ENCODE measurements at places on chromosomes 12 and 14. TPM values are rescaled to one million over a fixed set of nuclear protein-coding genes. Genes with fewer than 3 reads are reported as not detected.

The MYH6 gene
- 0.23 TPM for polyA plus RNA-seq

DNA sequence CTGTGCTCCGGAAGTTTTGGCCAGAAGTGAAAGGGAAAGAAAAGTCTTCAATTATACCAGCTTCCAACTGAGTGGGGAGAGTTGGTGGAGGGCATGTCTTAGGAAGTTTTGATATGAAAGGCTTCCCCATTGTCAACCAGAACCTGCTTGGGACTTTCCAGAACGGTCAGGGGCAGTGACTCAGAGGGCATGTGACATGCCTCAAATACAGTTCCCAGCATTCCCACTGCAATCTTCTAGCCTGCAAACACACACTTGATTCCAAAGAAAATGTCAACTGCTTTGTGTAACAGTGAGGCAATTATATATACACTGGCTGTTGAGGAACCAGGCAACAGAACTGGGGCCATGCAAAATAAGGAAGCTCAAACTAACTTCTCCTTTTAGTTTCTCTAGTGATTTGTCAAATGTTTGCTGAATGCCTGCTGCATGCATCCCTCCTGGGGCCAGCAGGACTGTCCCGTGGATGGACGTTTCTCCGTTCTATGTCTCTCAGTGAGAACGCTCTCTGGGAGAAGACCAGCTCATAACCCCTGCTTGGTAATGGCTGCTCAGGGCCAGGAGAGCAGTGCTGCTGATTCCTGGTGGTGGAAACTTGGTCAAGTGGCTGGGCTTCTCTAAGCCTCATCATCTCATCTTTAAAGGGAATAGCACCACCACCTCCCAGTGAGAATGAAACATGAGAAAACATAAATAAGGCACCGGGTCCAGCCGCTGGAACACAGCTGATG lies 18.3 kb downstream of the SLC25A47 start:
- DNase-seq = no peak

The PTGER2 gene
- 6.6 TPM for polyA plus RNA-seq

The RARG gene
- 31.4 TPM for polyA plus RNA-seq

- peak; percentile 63 for DNase-seq
Measured at GRCh38 chr12:78096909-78097597, 266.4 kb downstream of the NAV3 start.

DNA sequence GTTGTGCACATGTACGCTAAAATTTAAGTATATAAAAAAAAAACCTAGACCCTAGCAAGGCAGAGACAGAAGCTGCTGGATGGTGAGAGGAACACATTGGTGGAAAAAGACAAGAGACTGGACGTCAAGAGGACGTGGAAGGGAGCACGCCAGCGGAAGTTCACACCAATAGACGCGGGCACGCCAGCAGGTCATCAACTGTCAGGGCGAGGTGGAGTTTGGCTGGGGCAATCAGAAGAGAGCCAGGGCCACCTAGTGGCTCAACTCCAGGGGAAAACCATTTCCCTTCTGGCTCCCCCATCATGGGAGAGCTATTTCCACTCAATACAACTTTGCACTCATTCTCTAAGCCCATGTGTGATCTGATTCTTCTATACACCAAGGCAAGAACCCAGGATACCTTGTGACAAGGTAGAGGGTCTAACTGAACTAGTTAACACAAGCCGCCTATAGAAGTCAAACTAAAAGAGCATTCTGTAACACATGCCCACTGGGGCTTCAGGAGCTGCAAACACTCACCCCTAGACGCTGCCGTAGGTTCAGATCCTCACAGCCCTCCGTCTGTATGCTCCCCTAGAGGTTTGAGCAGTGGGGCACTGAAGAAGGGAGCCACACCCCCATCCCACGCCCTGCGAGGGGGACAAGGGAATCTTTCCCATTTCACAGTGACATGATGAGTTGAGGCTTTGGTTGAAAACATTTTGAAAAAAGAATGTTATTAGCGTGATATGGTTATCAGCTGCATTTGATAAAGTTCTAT lies 702.7 kb downstream of the TMTC2 start:
- DNase-seq = no peak

- no peak for DNase-seq
Measured at GRCh38 chr12:119463211-119463926, 128.8 kb downstream of the CCDC60 start.

DNA sequence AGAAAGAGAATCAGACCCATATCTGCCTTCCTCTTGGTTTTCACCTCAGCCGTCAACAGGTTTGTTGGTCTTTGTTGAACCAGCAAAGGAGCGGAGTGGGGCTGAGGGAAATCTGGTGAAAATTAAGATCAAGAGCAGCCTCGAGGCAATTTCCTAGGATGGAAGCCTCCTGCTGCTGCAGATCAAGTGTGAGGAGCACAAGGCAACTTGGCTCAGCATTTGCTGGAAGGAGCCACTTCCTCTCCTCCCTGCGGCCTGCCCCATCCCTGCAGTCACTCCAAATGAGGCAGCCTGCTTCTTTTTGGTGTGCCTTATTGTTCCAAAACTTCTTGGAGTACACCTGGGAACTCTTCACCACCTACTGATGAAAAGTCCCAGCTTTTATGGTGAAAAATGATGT lies 4.9 kb downstream of the TC2N start:
- no peak for DNase-seq

The ARMH4 gene
- polyA plus RNA-seq = 72.1 TPM

The FOXN4 gene
- 1.8 TPM for polyA plus RNA-seq

The ALG10B gene
- 13.9 TPM for polyA plus RNA-seq

DNA sequence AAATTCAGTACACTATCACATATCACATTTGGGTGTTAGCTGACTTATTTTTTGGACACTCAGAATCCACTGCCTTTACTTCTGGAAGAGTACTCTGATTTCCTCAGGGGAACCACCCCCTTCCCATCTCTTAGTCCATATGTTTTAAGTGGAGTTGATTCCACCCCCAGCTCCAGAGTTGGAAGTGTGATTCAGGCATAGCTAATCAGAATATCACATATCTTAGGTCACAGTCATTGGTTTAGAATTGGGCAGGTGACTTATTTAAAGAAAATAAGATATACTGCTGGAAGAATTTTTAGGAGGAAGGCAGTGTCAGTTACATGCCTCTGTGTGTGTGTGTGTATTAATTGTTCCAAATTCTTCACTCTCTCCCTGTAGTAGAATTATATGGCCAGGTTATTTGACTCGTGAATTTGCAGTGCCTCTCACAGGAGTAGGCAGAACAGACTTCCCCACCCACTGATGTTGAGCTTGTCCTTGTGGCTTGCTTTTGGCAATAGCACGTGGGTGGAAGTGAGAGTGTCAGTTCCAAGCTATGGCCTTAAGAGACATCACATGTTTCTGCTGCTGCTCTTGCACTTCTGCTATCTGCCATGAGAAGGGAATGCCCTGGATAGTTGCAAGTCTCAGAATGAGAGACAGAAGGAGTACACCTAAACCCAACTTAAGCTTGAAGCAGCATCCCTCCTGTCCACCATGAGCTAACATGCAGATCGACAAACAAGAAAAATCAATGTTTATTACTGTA lies 6.4 kb upstream of the GAS2L3 start:
- DNase-seq = no peak

- no peak for DNase-seq
Measured at GRCh38 chr14:72685456-72685855, 208.4 kb downstream of the DPF3 start.

DNA sequence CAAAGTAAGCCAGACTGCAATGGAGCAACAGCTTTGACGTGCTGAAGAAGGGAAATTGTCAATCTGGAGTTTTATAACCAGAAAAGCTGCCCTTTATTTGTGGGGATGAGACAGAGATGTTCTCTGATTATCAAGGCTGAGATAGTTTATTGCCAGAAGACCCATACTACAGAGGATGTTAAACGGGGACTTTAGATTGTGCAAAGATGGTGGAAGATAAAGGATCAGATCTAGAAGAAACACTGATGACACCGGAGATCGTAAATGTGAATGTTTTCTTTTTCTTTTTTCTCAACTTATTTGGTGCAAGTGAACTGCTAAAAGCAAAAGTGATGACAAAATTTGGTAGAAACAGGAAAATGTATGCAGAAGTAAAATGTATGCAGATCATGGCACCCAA lies 178.3 kb upstream of the PLEKHG7 start:
- no peak for DNase-seq

GRCh38 chr14:90513161-90514014 lies 116.6 kb downstream of the CALM1 start:
- peak; percentile 75 for DNase-seq

GRCh38 chr14:59195912-59196311 lies 7.4 kb downstream of the DAAM1 start:
- no peak for DNase-seq

The NRXN3 gene
- 7.9 TPM for polyA plus RNA-seq

Data from renal cortex interstitium (tissue), 15 donors.